Frontal cortex (tissue), 4 donors: ENCODE measurements at places on chromosomes 11 and 22.

GRCh38 chr22:38427940-38428339 is 27.1 kb downstream of the KCNJ4 start:
- DNase-seq = no peak

DNA sequence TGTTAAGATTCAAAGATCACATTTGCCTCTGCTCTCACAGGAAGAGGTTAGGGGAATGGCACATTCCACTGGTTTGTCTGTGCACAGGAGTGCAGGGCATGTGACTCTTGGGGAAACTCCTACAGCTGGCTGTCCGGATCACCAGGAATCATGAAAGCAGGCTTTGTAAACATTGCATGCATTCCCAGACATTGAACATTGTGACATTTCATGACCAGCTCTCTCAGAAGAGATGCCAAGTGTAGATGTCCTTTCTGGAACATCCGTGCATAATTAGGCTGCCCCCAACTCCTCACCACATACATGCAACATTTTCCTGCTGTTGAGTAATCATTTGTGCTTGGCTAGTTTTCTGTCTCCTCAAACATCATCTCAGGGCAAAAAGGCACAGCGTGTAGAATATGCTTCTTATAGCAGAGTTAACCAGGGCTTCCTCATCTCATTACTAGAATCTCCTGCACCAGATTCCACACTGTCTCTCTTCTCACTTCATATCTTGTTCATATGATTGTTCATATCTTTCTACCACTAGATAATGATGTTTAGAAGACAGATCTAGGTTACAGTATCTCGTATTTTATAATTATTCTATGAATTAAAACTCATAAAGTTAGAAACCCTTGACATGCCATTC is 694.7 kb downstream of the NTM start:
- no peak for DNase-seq

- DNase-seq = no peak
Measured at GRCh38 chr22:30216710-30217109, 29.8 kb downstream of the LIF start.

GRCh38 chr22:28245579-28246224 is 326.6 kb upstream of the PITPNB start:
- DNase-seq = no peak

- DNase-seq = no peak
Measured at GRCh38 chr11:27735281-27735680, 35.0 kb upstream of the BDNF start.

DNA sequence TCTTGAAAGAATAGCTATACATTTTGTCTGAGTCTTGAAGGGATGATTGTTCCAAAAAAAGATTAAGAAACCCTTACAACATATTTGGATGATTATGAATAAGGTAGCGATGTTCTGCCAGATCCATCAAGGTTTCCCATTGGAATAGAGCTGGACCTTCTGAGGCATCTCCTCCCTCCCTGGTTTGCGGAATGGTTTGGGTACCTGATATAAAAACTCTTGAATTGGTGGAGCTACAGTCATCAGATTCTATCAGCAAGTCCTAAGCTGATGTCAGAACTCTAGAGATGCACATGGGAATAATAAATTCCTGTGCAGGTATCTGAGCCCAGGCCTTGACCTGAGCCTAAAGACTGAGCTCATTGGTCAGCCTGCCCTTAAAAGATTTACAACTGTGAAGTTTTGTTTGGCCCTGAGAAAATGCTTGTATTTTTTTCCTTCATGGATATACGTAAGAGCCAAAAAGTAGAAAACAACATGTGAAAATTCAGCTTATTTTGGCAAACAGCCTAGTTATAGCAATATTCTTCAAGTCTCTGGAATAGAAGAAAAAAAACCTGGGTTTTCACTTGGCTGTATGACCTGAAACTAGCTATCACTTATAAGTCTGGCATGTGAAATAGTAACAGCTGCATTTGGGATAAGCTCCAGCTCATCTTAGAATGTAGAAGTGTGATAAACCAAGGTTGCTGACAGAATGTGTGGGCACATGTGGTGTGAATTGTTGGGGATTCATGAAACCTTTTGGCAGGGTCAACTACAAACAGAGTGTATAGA is 265.7 kb upstream of the CTSC start:
- no peak for DNase-seq

DNA sequence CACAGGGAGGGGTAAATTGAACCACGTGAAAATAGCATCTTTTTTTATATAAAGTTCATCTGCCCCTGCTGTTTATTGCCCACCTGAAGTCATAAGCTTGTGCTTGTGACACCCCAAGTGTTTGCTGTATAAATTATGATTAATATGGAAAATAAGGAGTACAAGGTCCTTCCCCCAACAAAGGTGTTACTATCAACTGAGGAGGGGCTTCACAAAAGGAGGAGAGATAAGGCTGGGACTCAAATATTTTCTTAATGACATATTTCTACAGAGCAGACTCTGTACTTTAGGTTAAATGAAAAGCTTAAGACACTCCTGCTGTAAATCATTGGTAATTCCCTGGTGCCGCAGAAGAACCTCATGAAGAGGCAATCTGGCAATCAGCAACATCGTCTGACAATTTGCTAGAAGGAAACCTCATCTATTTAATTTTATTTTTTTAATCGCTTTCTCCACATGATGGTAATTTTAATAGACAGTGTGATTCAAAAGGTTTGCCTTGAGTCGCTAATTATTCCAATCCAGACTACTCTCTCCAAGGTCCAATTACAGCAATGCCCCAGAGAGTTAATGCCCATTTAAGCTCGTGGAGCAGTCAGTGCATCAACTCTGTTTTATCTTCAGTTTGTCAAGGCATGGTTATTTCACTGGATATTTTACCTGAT is 1432.4 kb downstream of the FAM181B start:
- DNase-seq = no peak
